ENCODE measurements at places on chromosomes 6 and 20. TPM values are rescaled to one million over a fixed set of nuclear protein-coding genes. Genes with fewer than 3 reads are reported as not detected.

Gene IL17A
- 0.05 TPM for total RNA-seq

DNA sequence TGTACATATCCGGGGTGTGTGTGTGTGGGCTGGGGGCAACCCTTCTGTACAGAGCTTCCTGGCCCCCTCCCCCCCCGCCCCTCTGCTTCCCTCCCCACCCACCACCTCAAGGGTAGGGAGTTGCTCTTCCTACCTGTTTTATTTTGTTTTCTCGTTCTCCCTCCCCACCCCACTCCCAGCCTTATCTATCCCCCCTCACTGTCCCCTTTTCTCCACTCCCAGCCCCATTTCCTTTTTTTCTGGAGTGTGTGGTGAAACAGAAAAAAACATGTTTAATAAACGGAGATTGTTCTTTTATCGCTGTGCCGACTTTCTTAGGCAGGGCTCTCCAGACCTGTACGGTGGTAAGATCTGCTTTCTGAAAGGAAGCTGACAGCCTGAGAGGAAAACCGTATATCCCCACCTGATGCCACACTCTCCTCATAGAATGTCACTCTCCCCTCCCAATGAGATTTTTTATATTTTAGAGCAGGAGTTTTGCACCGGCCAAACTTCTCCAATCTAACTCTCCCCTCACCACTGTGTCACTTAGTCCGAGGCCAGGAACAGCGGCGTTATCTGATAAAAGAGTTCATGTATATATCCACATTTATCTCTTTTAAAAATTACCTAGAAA lies 875 bp upstream of the ZBTB9 start:
- peak overlapping the region; percentile 92 for H3K4me3 ChIP-seq
- H3K4me1 ChIP-seq = peaks cover 23% of the 10 kb centered on the region
- H3K27ac ChIP-seq = peak overlapping the region; percentile 71
- no peaks in the 10 kb centered on the region for H3K27me3 ChIP-seq
- no peak for DNase-seq

GRCh38 chr6:3561725-3562124 lies 104.9 kb upstream of the SLC22A23 start:
- H3K4me3 ChIP-seq = no peak overlapping the region

DNA sequence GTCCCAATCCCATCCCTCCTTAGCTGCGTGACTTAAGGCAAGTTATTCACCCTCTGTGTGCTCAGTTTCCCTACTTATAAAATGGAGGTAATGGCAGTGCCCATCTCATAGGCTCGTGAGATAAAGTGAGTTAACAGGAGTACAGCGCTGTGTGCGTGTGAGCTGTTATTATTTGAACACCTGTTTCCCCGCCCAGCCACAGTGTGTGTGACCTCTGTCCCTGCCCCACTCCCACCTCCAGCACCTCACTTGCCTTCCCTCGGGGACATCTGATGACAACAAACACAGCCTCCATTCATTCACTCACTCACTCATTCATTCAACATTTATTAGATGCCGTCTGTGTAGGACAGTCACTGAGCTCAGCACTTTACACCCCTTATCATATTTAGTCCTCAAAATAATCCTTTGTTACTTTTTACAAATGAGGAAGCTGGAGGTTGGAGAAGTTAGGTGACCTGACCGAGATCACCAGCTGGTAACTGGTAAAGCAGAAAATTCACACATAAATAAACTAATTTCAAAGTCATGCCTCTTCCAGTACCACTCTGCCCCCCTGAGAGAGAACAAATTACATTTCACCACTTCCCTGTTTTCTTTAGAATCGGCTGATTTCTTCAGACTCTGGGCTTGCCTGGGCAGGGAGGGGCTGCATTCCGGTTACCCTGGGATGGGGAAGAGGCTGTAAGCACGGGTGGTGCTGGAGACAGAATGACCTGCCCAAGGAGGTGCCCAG lies 58.6 kb downstream of the CPNE5 start:
- H3K4me1 ChIP-seq = peaks cover 6% of the 10 kb centered on the region
- H3K36me3 ChIP-seq = no peaks in the 10 kb centered on the region
- DNase-seq = no peak
- H3K4me3 ChIP-seq = no peak overlapping the region
- no peaks in the 10 kb centered on the region for H3K27me3 ChIP-seq
- no peak overlapping the region for H3K27ac ChIP-seq

Gene CD24
- total RNA-seq = 13.3 TPM

Gene AGER
- 8.5 TPM for total RNA-seq

Gene NT5E
- total RNA-seq = 3.6 TPM

- H3K36me3 ChIP-seq = no peaks in the 10 kb centered on the region
- no peaks in the 10 kb centered on the region for H3K4me1 ChIP-seq
- H3K27ac ChIP-seq = no peak overlapping the region
- H3K27me3 ChIP-seq = peaks cover 15% of the 10 kb centered on the region
- no peak for DNase-seq
- H3K4me3 ChIP-seq = no peak overlapping the region
These were observed 35.5 kb upstream of the AFDN start for GRCh38 chr6:167791091-167791779.

Gene OR2H2
- total RNA-seq = not detected

GRCh38 chr20:973785-974194 lies 28.3 kb downstream of the RSPO4 start:
- DNase-seq = peak; percentile 26
- H3K36me3 ChIP-seq = no peaks in the 10 kb centered on the region
- H3K4me1 ChIP-seq = no peaks in the 10 kb centered on the region
- no peak overlapping the region for H3K27ac ChIP-seq
- H3K4me3 ChIP-seq = no peak overlapping the region

DNA sequence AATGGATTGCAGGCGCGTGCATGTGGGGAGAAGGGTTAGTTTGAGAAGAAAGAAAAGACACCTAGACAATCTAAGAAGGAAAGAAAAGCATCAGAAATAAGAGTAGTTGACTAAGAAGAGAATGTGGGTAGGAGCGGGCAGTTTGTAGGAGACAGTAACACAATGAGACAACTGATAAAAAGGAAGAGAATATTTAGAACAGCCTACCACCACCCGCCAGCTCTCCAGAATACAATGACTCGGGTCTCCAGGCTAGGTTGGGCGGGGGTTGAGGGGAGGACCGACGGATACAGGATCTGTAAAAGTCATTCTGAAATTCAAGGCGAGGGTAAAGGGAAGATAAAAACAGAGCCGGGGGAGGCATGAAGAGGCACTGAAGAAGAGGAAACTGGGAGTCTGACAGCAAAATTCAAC lies 712 bp downstream of the ABHD16A start:
- peaks cover 15% of the 10 kb centered on the region for H3K4me1 ChIP-seq
- peak overlapping the region; percentile 88 for H3K4me3 ChIP-seq
- peaks cover 29% of the 10 kb centered on the region for H3K36me3 ChIP-seq
- H3K27me3 ChIP-seq = no peaks in the 10 kb centered on the region

Gene TCF15
- total RNA-seq = 0.42 TPM

DNA sequence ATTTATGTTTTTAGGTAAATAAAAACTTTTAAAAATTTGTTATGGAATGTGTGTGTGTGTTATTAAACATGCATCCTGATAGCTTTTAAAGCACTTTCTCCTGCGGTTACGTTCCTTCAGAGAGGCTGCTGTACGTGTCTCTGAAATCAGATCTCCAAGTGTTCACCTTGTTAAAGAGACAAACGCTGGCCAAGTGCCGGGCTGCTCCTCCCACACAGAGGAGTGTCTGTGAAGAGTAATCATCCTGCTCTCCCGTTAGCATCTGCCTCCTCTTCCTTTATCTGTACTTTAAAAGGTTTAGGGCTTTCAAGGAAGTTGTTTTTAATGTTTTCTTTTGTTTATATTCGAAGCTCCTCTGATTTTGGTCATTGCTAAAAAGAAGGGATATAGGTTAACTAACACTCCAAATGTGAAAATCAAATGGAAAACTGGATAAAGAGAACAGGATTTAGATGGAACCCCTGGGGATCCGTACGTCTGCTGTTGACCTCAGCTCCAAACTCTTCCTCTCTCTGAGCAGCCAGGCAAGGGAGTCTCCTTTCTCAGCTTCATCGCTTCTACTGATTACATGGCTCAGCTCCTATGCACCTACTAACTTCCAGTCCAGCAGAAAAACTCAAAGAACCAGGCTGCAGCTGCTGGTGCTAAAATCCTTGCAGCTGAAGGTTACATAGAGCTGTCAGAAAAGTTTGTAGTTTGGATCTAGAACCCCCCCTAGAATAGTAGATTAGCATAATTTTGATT lies 20.0 kb downstream of the IRF4 start:
- DNase-seq = no peak
- H3K4me1 ChIP-seq = no peaks in the 10 kb centered on the region
- H3K4me3 ChIP-seq = no peak overlapping the region
- no peak overlapping the region for H3K27ac ChIP-seq

- H3K36me3 ChIP-seq = peaks cover 3% of the 10 kb centered on the region
- H3K4me1 ChIP-seq = peaks cover 3% of the 10 kb centered on the region
- no peak overlapping the region for H3K4me3 ChIP-seq
- no peaks in the 10 kb centered on the region for H3K27me3 ChIP-seq
- DNase-seq = no peak
These were observed 275.5 kb downstream of the PTPRK start for GRCh38 chr6:128244751-128245405.

DNA sequence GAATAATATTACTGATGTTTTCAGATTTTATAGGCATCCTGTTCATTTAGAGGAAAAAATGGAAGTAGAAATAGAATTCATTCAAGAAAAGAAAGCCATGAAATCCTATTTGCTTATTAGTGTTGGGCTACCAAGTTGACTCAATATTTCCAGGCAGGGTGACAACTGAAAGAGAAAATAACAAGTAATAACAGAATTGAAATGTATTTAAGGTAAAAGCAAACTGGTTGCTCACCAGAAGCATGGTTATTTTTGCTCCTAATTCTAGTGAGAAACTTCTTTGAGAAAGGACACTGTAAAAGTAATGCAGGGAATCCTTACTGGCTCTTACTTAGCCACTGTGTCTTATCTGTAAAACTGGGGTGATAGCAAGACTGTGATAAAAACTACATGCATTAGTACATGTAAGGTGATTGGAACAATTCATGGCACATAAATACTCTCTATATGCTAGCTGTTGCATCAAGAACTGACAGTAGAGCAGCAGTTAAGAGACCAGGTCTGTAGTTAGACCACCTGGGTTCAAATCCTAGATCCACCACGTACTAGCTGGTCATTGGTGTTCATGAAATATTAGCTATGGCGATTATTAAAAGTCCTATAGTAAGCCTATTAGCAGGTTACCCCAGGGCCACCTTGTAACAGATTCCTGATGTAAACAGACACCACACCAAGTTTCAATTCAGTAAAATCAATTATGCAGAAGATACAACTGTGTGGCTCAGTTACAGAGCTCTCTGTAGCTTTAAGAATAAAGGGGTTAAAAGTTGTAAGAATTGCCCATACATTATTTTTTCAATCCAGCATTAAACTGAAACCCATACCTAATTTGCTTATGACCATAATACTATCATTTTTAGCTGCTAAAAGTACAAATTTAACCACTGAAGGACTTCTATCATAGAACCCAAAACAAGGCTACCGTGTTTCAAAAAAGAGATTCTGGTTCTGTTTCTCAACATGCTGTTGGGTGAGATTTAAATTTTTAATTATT lies 159.2 kb upstream of the COL21A1 start:
- no peaks in the 10 kb centered on the region for H3K27me3 ChIP-seq
- DNase-seq = no peak
- H3K4me1 ChIP-seq = no peaks in the 10 kb centered on the region
- no peak overlapping the region for H3K27ac ChIP-seq

DNA sequence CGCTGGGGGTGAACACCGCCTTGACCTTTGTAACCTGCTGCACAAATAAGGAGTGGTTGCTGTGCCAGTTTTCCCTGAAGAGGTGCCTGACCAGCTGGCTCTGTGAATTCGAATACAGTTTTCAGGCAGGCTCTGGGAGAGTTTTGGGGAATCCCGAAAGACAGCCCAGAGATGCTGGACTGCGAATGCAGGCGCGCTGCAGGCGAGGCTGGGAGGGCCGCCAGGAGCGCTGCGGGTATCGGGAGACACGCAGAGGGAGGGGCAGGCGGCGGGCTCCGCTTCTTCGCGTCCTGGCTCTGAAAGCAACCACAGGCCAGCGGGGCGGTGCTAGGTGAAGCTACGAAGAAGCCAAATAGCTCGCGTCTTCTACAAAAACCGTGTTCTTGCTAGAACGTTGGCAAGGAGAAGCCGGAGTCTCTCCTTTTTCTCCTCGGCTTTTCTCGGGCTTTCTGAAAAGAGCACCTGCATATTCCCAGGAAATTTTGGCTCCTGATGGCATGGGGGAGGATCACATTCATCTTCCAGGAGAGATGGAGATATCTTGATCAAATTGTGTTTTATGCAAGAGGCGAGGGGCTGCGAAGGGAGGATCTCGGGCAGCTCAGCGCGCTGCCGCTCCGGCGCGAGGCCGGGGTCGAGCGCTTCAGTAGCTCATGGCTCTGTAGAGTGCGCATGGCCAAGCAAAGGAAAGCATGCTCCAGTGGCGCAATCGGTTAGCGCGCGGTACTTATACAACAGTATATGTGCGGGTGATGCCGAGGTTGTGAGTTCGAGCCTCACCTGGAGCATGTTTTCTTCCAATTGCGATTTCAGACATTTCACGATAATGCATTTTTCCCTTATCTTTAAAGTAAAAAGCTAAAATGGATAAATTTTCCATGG lies 158.1 kb upstream of the ZNF184 start:
- DNase-seq = no peak
- H3K27ac ChIP-seq = peak overlapping the region; percentile 37
- H3K4me1 ChIP-seq = no peaks in the 10 kb centered on the region
- H3K36me3 ChIP-seq = no peaks in the 10 kb centered on the region

- no peak for DNase-seq
- peaks cover 53% of the 10 kb centered on the region for H3K36me3 ChIP-seq
- H3K27me3 ChIP-seq = no peaks in the 10 kb centered on the region
- no peaks in the 10 kb centered on the region for H3K4me1 ChIP-seq
These were observed 14.2 kb downstream of the ERGIC3 start for GRCh38 chr20:35555951-35556645.

DNA sequence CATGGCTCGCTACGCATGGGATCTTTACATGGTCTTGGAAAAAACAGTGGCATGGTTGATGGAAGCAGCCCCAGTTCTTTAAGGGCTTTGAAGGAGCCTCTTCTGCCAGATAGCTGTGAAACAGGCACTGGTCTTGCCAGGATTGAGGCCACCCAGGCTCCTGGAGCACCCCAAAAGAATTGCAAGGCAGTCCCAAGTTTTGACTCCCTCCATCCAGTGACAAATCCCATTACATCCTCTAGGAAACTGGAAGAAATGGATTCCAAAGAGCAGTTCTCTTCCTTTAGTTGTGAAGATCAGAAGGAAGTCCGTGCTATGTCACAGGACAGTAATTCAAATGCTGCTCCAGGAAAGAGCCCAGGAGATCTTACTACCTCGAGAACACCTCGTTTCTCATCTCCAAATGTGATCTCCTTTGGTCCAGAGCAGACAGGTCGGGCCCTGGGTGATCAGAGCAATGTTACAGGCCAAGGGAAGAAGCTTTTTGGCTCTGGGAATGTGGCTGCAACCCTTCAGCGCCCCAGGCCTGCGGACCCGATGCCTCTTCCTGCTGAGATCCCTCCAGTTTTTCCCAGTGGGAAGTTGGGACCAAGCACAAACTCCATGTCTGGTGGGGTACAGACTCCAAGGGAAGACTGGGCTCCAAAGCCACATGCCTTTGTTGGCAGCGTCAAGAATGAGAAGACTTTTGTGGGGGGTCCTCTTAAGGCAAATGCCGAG lies 78.2 kb downstream of the ASXL1 start:
- H3K4me3 ChIP-seq = no peak overlapping the region
- peaks cover 81% of the 10 kb centered on the region for H3K36me3 ChIP-seq
- no peak overlapping the region for H3K27ac ChIP-seq
- DNase-seq = no peak
- no peaks in the 10 kb centered on the region for H3K27me3 ChIP-seq

- no peaks in the 10 kb centered on the region for H3K27me3 ChIP-seq
- no peak overlapping the region for H3K4me3 ChIP-seq
- no peaks in the 10 kb centered on the region for H3K36me3 ChIP-seq
- no peak overlapping the region for H3K27ac ChIP-seq
These were observed 37.3 kb downstream of the PREX1 start for GRCh38 chr20:48790473-48791003.

Gene FKBP1C
- 0.38 TPM for total RNA-seq
